ENCODE measurements at places on chromosomes 16 and 17.

DNA sequence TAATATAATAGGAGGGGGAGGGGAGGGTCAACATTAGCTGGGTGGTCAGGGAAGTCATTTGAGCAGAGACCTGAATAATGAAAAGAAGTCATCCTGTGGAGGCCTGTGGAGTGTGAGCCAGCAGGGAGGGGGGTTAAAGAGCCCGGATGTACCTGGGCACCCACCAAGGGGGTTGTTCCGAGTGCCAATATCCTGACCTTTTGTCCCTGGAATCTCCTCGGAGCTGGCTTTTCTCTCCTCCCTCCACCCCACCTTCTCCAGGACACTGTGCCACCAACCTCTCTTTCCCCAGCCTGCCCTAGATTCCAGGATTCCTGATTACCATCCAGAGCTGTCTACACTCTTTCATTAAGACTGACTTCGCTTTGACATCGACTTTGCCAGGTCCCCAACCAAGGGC is 6.2 kb downstream of the SHBG start:
- DNase-seq: no peak

DNA sequence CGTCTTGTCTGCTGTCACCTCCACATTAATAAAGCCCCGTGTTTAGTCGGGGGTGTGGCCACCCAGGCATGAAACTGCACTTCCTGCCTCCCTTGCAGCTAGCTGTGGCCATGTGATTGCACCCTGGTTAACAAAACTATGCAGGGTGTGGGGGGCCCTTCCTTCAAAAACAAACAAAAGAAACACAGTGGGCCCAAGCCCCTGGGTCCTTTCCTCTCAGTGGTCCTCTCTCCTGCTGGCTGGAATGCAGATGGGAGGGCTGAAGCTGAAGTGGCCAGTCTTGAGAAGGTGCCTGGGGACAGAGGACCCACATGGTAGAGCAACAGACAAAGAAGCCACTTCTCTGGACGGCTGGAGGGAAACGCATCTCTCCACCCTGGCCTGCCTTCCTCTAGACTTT is 38.0 kb upstream of the FOXF1 start:
- DNase-seq: no peak

DNA sequence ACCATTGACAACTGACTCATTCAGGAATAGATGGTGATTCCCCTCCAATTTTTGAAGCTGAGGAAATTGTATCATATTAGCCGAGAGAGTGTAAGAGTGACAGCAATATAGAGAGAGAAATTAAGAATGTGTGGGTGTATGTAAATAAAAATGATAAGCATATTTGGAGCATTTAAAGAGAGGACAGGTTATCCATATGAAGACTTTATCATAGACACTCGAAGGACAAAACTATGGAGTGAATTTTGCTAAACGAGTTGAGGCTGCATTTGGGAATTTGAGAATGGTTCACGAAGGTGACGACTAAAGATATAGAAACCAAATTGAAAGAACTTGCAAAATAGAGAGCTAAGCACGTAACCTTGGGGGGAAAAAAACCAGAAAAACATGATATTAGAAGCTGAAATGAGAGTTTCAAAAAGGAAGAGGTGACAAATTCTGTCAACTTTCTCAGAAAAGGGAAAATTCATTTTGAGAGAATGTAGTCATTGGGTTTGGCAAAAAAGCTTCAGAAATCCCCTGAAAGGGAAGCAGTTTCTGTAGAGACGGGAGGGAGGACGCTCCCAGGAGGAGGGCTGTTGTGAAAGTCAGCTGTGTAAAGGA is 129.7 kb downstream of the KCNJ2 start:
- no peak for DNase-seq

- peak; percentile 57 for DNase-seq
These were observed 44.8 kb upstream of the MSI2 start for GRCh38 chr17:57211543-57211942.

DNA sequence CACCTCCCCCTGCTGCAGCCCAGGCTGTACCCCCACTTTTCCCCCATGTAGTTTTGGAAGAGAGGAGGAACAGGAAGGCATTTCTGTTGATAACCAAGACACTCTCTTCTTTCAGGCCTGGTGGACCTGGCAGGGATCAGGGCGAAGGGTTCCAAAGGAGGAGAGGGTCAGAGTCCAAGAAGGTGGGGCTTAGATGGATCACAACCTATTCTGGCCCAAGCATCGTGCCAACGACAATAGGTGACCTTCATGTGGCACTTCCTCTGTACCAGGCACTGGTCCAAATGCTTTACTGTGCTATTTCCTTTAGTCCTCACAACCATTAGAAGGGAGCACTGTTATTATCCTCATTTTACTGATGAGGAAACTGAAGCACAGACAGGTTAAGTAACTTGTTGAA is 84.3 kb downstream of the TMEM132E start:
- DNase-seq: no peak

DNA sequence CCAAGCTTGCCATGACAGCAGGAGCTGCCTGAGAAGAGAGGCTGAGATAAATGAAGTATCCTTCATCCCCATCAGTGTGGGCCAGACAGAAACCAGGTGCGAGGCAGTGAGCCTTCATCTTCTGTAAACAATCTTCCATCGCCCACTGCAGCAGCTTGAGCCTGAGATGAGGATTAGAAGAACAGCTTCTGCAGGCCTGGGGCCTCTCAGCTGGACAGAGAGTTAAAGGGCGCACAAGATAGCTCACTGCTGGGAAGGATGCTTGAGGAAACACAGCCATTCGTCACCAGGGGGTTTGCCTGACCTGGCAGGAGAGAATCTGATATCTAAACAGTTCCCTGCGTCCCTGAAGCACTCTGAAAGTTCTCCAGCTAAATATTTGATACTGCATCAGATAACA is 27.1 kb downstream of the HOXB1 start:
- no peak for DNase-seq

DNA sequence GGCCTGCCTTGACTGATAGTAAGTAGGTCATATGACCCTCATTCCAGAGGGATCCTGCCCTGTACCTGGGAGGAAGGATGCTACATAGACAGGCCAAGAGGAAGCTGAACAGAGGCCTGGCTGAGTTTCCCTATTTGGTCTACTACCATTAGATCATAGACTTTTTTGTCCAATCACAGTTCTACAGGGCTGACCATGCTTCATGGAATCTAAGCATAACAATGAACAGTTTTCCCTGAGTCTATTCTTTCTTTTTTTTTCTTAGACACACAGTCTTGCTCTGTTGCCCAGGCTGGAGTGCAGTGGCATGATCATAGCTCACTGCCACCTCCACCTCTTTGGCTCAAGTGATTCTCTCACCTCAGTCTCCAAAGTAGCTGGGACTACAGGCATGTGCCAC is 3.9 kb downstream of the GPR179 start:
- no peak for DNase-seq

DNA sequence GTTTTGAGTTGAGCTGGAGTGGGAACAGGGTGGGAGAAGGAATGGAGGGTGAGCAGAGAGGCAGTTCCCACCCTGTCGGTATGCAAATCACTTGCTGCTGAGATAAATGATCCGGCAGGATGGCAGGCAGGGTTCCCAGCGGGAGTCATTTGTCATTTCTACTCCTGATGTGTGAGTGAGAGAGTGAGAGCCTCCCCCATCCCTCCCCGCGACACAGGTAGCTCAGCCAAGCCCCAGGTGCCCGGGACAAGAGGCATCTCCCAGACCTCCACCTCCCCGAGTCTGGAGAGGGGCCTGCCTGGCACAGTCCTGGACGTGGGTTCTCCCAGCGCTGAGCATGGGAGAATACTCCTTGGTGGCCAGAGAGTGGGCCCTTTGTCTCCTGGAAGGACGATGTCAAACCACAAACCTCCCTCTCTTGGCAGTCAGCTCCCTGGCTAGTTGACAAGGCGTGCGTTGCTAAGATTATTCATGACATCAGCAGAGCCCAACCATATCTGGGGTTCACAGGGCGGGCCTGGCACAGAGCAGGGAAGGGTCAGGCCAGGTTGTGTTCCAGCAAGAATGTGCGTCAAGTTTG is 33.7 kb upstream of the TNRC6C start:
- no peak for DNase-seq

DNA sequence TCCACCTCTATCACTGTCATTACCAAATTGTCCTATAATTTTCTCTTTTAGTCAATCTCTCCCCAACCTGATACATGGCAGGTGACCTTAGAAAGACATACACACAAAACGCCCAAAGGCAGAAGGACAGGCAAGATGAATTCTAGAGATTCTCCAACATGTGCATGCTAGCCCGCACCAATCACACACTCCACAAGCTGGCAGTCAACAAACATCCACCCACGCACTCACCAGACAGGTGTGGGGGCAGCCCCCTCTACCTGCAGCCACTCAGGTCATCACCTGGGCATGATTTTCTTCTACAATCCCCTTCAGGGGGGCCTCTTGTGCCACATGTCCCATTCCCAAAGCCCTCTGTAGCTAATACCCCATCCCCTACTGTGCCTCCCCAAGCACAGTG is 9.5 kb downstream of the MPP2 start:
- DNase-seq: no peak

GRCh38 chr16:30429418-30429677 is 482 bp downstream of the DCTPP1 start:
- no peak for DNase-seq

Data from RKO (cell line).